ENCODE measurements at places on chromosomes 11 and 22.
A peak's percentile ranks its signal among the peaks of the same experiment; 100 is the strongest.

DNA sequence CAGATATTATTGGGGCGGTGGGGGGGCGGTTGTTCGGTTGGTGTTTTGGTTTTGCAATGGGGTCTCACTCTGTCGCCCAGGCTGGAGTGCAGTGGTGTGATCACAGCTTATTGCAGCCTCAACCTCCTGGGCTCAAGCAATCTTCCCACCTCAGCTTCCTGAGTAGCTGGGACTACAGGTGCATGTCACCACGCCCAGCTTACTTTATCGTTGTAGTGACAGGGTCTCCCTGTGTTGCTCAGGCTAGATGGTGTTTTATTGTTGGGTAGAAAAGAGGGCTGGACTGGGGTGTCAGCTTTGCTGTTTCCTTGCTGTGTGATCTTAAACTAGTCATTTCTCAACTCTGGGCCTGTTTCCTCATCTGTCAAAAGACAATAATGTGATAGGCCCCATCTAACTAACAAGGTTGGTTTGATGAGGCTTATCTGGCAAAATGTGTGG lies 17.5 kb upstream of the MYH9 start:
- no peak for DNase-seq

DNA sequence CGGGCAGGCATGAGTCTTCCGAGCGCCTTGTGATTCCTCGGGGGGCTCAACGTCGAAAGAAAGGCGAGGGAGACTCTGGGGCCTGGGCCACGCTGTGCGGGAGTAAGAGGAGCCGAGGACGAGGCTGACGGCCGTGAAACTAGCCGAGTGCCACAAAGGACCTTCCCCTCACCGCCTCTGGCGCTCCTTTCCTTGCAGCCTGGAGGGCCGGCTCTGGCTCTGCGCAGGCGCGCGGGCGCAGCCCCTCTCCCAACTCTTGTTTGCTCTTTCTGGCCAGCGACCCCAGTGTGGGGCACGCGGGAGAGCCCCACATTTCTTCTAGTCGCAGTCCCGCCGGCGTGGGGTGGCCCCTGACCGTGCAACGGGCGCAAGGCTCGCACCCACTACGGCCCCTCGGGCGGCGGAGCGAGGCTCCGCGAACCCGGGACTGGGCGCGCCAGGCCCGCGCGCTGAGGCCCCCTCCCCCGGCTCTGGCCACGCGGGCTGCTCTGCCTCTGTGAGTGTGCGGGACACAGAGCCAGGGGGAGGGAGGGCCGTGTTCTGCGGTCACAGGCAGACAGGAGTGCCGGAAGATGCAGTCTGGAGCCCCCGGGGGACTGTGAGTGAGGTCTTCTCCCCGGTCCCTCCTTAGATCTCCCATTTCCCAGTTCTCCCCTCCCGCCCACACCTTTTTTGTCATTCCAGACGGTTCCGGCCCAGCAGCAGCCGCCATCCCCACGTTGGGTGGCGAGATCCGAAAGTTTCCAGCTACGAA lies 1.0 kb upstream of the TOB2 start:
- peak; percentile 27 for DNase-seq

GRCh38 chr11:2139621-2140337 lies 590 bp upstream of the IGF2 start:
- DNase-seq, result no peak

DNA sequence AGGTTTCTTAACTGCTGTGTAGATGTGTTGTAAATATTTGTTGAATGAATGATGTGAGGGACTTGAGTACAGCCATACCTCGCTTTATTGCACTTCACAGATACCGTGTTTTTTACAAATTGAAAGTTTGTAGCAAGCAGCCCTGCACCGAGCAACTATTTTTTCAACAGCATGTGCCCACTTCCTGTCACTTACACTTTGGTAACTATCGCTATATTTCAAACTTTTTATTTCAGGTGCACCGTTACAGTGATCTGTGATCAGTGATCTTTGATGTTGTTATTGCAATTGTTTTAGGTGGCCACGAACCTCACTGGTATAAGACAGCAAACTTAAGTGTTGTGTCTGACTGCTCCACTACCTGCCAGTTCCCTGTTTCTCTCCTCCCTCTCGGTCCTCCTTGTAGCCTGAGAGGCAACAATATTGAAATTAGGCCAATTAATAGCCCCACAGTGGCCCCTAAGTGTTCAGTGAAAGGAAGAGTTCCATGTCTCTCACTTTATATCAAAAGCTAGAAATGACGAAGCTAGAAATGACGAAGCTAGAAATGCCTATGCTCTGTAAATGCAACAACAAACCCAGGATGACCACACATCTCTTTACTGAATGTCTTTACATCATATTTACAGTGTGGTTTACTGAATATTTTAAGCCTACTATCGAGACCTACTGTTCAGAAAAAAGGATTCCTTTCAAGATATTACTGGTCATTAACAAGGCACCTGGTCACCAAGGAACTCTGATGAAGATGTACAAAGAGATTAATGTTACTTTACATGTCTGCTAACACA lies 1.0 kb downstream of the SFI1 start:
- DNase-seq, result no peak

DNA sequence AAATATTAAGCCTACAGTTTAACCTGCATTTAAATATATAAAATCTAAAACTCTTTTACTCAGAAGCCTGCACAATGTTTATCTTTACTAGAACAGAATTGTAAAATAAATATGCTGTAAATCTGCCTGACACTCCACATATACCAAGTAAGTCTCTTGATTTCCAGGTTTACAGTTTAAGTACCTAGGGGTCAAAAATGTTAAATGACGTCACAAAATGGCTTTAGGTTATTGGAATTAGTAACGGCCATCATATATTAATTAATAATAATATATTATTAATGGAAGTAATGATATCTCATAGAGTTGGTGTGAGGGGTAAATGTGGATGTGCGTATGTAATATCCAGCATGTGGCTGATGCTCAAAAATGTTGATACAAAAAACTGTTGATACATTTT lies 114.8 kb upstream of the ANO5 start:
- DNase-seq, result no peak

- DNase-seq, result no peak
Observed at GRCh38 chr11:69745201-69745600, 29.9 kb downstream of the FGF4 start.

DNA sequence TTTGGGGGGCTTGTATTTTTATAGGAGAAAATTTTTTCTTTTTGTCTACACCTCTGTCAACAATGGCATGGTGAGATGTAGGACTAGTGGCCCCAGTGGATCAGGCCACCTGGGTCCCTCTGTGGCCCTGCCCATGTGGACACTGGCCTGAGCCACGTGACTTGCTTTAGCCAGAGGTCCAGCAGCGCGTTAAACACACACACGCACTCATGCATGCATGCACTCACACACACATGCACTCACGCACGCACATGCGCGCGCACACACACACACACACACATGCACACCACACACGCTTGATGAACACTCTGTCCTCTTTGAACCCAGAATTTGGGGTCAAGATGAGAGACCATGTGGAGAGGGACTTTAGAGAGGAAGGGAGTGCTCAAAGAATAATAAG lies 59.4 kb upstream of the NUP50 start:
- no peak for DNase-seq

GRCh38 chr11:33214767-33215166 lies 42.4 kb upstream of the HIPK3 start:
- no peak for DNase-seq

DNA sequence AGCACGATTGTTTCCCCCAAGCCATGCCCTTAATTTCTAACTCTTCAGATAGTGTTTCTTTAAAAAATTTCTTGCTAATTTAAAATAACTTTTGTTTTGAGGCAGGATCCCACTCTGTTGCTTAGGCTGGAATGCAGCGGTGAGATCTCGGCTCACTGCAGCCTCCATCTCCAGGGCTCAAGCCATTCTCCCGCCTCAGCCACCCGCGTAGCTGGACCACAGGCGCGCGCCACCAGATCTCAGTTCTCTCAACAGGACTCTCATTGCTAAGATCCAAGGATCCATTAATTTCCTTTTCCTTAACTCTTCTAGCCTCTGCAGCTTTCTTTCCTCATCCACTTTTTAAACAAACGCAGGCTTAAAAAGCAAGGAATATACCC lies 327 bp upstream of the MED17 start:
- DNase-seq, result peak; percentile 10

DNA sequence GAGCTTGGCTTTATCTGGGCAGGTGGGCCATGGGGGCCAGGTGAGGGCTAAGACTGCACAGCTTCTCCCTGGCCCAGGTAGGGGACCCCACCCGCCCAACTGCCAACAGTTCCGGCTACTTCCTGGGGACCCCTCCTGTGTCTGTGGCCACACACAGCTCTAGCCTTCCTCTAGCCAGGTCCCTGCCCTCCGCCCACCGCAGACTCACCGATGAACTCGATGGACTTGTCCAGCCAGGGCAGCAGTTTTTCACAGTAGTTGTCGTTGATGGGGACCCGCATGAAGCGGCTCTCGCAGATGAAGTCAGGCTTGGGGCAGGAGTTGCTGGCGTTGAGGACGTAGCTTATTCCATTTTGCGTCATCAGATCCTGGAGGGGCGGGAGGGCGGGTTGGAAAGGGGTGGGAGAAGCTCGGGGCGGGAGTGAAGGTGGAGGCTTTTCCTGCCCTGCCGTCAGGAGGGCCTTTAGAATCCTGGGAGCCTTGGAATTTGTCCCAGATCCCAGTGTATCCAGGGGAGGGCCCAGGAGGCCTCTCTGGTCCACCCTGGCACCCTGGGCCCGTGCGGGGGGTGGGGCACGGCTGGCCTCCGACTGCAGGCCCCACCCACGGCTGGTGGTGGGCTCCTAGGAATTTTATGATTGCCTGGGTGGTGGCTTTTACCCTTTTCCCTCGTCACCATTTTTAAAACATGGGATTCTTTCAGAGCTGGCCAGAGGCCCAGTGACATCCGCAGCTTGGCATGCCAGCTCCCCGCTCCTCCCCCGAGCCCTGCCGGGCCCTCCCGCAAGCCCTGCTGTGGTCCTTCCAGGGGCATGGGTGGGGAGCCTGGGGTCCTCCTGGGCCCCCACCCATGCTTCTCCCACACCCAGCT lies 13.9 kb downstream of the DUSP8 start:
- DNase-seq, result peak; percentile 18

DNA sequence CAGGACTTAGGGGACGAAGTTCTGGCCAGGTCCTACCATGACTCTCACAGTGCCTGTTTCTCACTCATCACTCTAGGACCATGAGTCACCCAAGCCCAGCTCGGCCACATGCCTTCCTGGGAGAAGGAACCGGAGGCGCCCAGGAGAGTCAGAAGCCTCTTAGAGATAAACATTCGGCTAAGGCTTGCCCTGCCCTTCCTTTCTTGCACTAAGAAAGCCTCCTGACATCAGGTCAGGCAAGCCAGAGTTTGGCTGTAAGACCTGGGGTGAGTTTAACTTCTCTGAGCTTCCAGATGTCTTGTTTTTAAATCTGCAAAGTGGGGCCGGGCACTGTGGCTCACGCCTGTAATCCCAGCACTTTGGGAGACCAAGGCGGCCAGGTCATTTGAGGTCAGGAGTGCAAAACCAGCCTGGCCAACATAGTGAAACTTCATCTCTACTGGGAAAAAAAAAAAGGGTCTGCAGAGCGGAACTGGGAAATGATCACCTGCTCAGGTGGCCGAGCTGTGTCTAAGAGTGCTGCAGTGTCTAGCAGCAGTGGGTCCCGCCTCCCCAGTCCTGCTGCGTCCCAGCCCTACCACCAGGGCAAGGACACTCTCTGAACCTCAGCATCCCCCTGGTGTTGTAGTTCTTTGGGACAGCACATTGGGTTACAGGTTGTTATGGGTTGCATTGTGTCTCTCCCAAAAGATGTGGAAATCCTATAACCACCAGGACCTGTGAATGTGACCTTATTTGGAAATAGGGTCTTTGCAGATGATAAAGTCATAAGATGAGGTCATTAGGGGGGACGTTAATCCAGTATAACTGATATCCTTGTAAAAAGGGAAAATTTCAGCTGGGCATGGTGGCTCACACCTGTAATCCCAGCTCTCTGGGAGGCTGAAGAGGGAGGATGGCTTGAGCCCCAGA lies 1.8 kb upstream of the CARS1 start:
- peak; percentile 90 for DNase-seq

DNA sequence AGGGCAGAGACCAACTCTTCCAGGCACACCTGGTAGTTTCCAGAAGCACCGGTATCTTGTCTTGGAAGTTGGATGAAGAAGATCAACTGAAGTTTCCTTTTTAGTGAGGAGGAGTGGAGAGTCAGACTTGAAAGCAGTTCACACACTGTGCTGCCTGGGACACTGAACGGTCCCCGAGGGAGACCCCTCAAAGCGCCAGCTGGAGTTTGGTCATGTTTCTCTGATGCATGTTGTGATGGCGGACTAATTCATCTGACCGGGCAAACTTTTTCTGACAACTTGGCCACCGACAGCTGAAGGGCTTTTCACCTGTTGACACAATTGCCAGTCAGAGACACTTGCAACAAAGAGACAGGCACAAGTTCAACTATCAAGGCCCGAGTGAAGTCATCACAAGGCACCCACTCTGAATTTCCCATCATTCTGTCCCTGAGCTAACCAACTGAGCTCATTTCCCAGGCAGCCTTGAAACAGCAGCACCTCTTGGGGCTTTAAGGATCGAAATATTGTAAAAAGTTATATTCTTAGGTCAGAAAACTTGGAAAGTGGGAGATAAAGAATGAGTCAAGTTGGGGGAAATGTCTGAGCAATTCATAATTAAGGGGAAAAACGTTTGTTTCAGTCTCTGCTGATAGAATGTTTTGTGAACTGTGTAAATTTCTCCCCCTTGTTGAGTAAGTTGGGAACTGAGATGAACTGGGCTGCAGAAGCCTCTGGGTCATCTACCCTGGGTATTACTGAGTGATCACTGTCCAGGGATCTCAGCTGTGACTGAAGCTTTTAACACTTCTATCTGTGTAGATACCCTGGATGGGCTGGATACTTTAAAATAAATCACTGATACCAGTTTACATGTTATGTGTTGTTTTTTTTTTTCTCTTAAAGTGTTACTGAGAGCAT lies 46.2 kb downstream of the WT1 start:
- DNase-seq, result no peak

DNA sequence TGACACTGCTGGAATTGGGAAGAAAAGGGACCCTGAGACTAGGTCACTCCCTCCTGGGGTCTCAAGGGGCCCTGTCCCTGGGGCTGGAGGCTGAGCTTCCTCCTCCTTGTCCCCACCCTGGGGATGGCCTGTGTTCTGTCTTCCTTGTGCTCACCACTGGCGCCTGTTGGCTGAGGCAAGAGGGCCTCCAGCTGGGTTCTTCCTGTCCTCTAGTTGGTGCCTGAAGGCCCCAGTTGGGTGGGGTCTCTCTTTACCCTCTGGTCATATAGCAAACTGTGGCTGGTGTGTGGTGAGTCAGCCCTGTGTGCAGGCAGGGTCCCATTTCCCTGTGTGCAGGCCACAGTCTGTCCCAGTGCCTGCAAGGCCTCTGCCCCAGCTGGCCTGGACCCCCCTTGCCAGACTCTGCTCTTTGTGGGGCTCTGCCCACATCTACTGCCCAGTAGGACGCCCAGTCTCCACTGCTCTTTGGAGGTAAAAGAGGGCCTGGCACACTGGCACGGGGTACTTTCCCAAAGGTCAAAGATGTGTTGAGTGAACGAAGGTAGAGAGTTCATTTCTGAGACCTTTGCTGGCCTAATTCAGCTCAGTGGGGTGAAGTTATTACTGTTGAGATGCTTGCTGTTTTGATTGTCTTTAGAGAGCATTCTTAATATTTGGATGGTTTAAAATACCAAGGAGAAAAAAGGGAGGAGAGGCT lies 55.1 kb upstream of the CLDN5 start:
- DNase-seq, result no peak
